ENCODE measurements at places on chromosomes 6 and 20. TPM values are rescaled to one million over a fixed set of nuclear protein-coding genes. Genes with fewer than 3 reads are reported as not detected.
A peak's percentile ranks its signal among the peaks of the same experiment; 100 is the strongest.

B3GAT2 gene
- total RNA-seq: not detected

ATAT1 gene
- 2.0 TPM for total RNA-seq

ACSS1 gene
- total RNA-seq: 73.8 TPM

CLPSL2 gene
- total RNA-seq: not detected

BPIFB2 gene
- total RNA-seq: not detected

- no peaks in the 10 kb centered on the region for H3K27me3 ChIP-seq
- no peak for DNase-seq
- H3K36me3 ChIP-seq: no peaks in the 10 kb centered on the region
- no peak overlapping the region for H3K27ac ChIP-seq
- H3K4me3 ChIP-seq: no peak overlapping the region
Measured at GRCh38 chr6:76466286-76466685, 393.8 kb upstream of the IMPG1 start.

DNA sequence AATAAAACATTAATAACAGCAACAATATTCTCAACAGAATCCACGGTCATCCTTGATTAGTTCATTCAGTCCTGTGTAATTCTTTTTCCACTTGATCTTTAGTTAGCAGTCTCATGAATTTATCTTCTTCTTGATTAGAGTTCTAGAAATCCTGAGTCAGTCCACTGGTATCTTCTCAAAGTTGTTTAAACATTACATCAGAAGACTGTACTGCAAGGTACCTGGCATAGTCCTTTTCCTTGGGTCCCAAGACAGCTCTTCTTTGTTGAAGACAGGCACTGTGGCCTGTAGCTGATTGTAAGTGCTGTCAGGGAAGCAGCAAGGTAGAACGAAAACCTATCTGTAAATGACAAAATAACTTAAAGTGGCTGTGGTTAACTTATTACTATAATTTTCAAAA, 11.8 kb downstream of the MAP3K4 start:
- no peak overlapping the region for H3K27ac ChIP-seq
- no peak for DNase-seq
- no peaks in the 10 kb centered on the region for H3K36me3 ChIP-seq

GRCh38 chr6:85516168-85516567, 66.3 kb downstream of the NT5E start:
- no peak overlapping the region for H3K27ac ChIP-seq
- no peaks in the 10 kb centered on the region for H3K4me1 ChIP-seq
- DNase-seq: no peak
- no peak overlapping the region for H3K4me3 ChIP-seq
- no peaks in the 10 kb centered on the region for H3K27me3 ChIP-seq
- H3K36me3 ChIP-seq: peaks cover 5% of the 10 kb centered on the region

DNA sequence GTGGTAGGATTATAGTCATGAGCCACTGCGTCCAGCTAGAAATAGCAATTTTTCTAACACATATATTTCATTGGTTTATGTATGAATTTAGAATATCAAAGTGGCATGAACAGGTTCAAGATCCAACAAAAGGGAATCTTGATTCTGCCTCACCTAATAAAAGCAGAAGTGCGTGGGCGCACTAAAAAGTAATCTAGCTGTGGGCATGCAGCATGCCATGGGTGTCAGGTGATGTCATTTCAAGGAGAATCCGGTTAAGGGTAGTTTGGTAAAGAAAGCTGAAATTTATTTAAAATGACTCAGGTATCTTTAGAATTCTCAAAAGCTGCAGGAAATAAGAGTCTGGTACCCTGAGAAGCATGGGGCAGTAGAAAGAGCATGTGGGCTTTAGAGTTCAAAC, 17.6 kb downstream of the LRRN4 start:
- H3K4me3 ChIP-seq: no peak overlapping the region
- no peaks in the 10 kb centered on the region for H3K27me3 ChIP-seq
- H3K36me3 ChIP-seq: peaks cover 5% of the 10 kb centered on the region
- no peak overlapping the region for H3K27ac ChIP-seq
- peaks cover 22% of the 10 kb centered on the region for H3K4me1 ChIP-seq

DNA sequence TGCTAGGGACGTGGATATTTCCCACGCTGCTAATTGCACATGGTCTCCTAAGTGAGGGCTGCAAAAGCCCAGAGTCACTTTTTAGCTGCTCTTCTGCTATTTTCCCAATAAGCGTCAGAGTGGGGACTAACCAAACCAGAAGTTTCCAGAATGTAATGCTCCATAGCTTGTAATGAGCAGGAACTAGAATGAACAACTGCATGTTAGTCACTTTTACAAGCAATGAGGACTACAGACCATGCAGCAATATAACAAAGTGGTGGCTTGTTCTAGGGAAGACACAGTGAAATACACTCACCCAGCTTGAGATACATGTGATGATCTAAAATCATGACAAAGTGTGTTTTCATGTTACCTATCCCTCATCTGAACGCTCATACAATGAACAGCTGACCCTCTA, 314.1 kb upstream of the SGK1 start:
- no peaks in the 10 kb centered on the region for H3K4me1 ChIP-seq
- H3K36me3 ChIP-seq: no peaks in the 10 kb centered on the region
- H3K27ac ChIP-seq: no peak overlapping the region
- no peaks in the 10 kb centered on the region for H3K27me3 ChIP-seq
- DNase-seq: no peak
- H3K4me3 ChIP-seq: no peak overlapping the region

DNA sequence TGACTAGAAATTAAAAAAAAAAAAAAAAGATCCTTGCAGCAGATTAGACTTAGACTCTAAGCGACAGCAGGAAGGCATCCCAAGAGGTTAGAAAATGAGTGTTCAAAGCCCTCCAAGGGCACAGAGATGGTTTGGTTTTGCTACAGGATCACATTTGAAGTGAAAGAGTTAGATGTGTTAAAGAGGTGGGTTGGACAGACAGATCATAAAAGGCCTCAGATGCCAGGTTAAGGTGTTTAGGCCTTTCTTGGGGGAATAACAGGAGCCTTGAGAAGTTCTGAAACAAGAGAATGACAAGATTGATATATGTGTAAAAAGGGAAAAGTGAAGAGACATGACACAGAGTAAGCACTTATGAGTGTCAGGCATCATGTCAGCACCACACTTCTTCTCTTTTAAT, 107.5 kb downstream of the FYN start:
- DNase-seq: no peak
- H3K4me3 ChIP-seq: no peak overlapping the region
- H3K4me1 ChIP-seq: no peaks in the 10 kb centered on the region
- H3K27ac ChIP-seq: no peak overlapping the region
- H3K36me3 ChIP-seq: no peaks in the 10 kb centered on the region
- no peaks in the 10 kb centered on the region for H3K27me3 ChIP-seq

- peaks cover 24% of the 10 kb centered on the region for H3K4me1 ChIP-seq
- peak within 1 kb of the TSS; percentile 97 for H3K27ac ChIP-seq
- peak within 1 kb of the TSS; percentile 1 for H3K4me3 ChIP-seq
- peaks cover 24% of the 10 kb centered on the region for H3K27me3 ChIP-seq
Measured at GRCh38 chr20:40689100-40689942, at the start of gene MAFB. MAFB (minus strand) TSS chr20:40689236; CDS start chr20:40688850, 386 bp downstream.

- H3K4me3 ChIP-seq: no peak overlapping the region
- H3K27ac ChIP-seq: no peak overlapping the region
- no peaks in the 10 kb centered on the region for H3K27me3 ChIP-seq
Measured at GRCh38 chr6:18101271-18101670, 21.2 kb downstream of the NHLRC1 start.

GRCh38 chr20:47338131-47338628, 18.3 kb downstream of the ZMYND8 start:
- DNase-seq: no peak
- H3K27ac ChIP-seq: no peak overlapping the region
- H3K4me1 ChIP-seq: peaks cover 22% of the 10 kb centered on the region
- H3K4me3 ChIP-seq: no peak overlapping the region

- H3K4me1 ChIP-seq: no peaks in the 10 kb centered on the region
- no peaks in the 10 kb centered on the region for H3K36me3 ChIP-seq
- H3K27me3 ChIP-seq: no peaks in the 10 kb centered on the region
- DNase-seq: no peak
- H3K27ac ChIP-seq: no peak overlapping the region
Measured at GRCh38 chr6:151185148-151185547, 54.6 kb upstream of the AKAP12 start.

DNA sequence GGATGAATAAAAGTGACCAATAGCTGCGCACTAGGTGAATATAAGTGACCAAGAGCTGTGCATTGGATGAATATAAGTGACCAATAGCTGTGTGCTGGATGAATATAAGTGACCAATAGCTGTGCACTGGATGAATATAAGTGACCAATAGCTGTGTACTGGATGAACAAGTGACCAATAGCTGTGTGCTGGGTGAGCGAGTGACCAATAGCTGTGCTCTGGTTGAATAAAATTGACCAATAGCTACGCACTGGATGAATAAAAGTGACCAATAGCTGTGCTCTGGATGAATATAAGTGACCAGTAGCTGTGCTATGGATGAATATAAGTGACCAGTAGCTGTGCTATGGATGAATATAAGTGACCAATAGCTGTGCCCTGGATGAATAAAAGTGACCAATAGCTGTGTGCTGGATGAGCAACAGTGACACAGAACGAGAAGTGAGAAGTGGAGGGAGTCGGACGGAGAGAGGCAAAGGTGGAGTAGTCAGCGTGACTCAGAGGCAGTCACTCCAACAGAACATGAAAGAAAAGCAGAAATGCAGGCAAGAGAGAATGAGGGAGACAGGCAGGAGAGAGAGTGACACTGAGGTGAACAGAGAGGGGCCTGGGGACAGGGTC, 38.5 kb downstream of the RBM38 start:
- H3K4me3 ChIP-seq: no peak overlapping the region
- no peak overlapping the region for H3K27ac ChIP-seq
- H3K27me3 ChIP-seq: no peaks in the 10 kb centered on the region
- H3K36me3 ChIP-seq: no peaks in the 10 kb centered on the region

DNA sequence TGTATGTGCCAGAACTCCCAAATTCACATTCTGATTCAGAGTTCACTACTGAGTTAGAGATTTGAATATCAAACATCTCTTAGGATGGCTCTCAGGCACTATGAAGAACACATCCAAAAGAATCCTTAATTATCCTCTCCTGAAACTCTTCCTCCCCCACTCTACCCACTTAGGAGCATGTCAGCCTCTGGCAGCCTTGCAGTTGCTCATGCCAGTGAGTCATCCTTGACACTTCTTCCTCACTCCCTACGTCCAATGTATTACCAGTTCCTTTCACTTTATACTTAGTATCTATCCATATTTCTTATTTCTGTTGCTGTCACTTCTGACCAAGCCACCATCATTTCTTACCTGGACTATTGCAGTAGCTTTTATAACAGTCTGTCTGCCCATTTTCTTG, 192.0 kb upstream of the IMPG1 start:
- no peaks in the 10 kb centered on the region for H3K36me3 ChIP-seq
- no peaks in the 10 kb centered on the region for H3K4me1 ChIP-seq
- no peak overlapping the region for H3K4me3 ChIP-seq
- no peaks in the 10 kb centered on the region for H3K27me3 ChIP-seq
- no peak overlapping the region for H3K27ac ChIP-seq

Measured in body of pancreas (tissue), 4 donors.